AG08395 (cell line): ENCODE measurements at places on chromosomes 12 and 14.

DNA sequence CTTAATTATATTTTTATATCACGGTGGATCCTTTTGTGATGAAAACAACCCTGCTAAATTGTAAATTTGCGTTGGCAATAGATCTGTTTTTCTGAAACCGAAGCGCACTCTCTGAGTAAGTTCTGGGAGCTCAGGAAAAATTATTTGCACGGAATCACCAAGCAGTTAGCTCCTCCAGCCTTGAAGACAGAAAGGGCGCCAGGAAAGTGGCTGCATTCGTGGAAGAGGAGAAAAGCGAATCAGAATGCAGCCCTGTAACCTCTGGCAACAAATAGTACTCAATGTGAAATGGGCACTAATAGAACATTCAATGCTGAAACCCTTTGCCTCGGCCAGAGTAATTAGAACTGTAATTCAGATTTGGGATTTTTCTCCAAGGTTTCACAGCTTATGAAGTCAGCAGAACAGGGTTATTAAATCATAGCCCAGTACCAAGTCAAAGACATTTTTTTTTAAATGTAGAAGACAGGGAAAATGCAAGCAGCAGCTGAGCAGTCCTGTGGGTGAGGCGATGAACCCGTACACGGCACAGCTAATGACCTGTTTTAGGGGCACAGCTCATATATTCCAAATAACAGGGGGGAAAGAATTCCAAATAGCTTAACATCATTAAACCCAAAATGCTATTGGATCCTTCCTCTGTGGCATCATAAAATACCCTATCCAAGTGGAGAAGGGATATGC is 251.4 kb downstream of the EGLN3 start:
- no peak for DNase-seq

GRCh38 chr12:6729186-6729585 is 5.3 kb downstream of the COPS7A start:
- DNase-seq, result no peak

DNA sequence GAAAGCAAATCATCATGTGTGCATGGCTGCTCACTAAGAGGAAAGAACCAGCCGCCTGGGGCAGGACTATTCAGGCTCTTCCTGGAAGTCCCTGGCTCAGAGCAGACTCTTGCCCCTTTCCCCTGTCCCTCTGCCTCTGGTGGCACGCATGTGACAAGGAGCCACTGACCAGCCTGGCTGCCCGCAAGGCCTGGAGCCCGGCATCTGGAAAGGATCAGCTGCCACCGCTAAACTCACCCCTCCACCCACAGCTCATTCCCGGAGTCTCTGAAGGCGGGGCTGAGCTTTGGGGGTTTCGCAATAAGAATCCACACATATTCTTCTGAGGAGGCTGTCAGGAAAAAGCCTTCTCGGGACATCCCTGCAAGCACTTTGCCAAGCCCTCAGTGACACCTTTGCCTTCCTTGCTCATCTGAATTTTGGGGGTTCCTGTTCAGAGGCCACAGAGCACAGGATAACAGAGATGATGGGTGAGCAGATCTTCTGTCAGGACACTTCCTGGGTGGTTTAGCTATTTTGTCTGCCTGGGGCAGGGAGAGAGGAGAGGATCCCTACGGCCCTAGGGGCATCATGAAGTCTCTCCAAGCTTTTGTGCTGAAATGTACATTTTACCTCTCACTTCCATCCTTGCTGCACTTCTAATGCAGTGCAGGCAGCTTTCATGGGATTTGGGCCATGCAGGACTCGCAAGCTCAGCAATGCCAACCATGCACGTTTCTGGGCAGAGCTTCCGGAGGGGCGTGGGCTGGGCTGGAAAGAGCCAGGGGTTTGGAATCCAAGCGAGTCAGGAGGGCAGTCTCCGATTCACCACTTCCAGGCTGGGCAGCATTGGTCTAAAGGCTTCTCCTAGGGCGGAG is 124.8 kb upstream of the MAP1LC3B2 start:
- peak; percentile 90 for DNase-seq

DNA sequence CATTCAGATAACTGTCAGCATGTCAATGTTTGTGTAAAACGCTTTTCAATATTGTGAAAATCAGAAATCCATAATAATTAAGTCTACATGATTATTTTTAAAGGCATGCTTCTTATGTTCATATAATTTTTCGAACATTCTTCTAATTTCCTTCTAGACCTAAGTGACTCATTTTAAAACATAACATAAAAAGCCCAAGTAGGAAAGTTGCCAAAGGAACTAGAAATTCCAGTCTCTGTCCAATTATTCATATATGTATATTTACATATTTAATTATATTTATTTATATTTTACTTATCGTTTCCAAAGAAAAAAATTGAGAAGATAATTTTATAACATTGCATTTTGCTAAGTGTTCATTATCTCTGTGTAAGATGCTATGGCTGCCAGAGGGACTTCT is 110.4 kb downstream of the TMTC1 start:
- no peak for DNase-seq

- DNase-seq, result peak; percentile 1
These were observed 813.1 kb upstream of the NOVA1 start for GRCh38 chr14:27410981-27411380.

DNA sequence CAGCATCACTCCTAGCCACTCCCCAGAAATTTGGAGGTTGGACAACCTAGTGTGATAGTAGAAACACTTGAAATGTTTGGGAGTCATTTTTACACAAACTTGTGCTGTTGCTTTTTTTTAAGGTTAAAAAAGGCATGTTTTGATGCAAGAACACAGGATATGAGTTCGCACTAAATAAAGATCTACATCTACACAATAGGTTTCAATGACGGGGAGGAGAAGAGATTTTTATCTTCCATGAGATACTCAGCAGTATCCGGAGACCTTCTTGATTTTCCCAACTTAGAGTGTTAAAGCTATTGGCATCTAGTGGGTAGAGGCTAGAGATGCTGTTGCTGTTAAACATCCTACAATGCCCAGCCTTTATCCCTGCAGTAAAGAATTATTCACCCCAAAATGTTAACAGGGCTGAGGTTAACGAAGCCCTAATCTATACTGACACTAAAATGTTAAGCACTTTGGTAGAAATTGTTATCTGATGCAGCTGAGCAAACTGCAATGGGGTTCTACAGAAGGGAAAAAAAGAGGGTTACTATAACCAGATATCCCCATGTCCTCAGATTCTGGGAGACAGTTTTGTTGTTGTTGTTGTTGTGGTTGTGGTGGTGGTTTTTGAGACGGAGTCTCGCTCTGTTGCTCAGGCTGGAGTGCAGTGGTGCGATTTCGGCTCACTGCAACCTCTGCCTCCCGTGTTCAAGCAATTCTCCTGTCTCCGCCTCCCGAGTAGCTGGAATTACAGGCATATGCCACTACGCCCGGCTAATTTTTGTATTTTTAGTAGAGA is 14.0 kb upstream of the PCNX1 start:
- DNase-seq, result no peak

GRCh38 chr12:124218243-124218560 is 76.7 kb upstream of the RFLNA start:
- DNase-seq, result no peak

GRCh38 chr14:58815161-58815701 is 177.5 kb downstream of the DACT1 start:
- peak; percentile 73 for DNase-seq
